ENCODE measurements at places on chromosomes 16 and 17. TPM values are rescaled to one million over a fixed set of nuclear protein-coding genes. Genes with fewer than 3 reads are reported as not detected.

The CRYBA1 gene
- not detected for total RNA-seq

GRCh38 chr16:1420111-1420539 is 422 bp downstream of the UQCC4 start:
- H3K27me3 ChIP-seq, result no peaks in the 10 kb centered on the region
- peak overlapping the region; percentile 97 for H3K27ac ChIP-seq
- peaks cover 13% of the 10 kb centered on the region for H3K36me3 ChIP-seq
- H3K4me1 ChIP-seq, result peaks cover 30% of the 10 kb centered on the region
- DNase-seq, result peak; percentile 18

GRCh38 chr16:53545433-53545832 is 42.4 kb upstream of the AKTIP start:
- H3K4me1 ChIP-seq, result peaks cover 27% of the 10 kb centered on the region
- DNase-seq, result peak; percentile 41
- H3K36me3 ChIP-seq, result no peaks in the 10 kb centered on the region
- H3K27me3 ChIP-seq, result peaks cover 25% of the 10 kb centered on the region
- H3K4me3 ChIP-seq, result peak overlapping the region; percentile 0

- no peak for DNase-seq
- no peak overlapping the region for H3K4me3 ChIP-seq
- H3K27me3 ChIP-seq, result peaks cover 79% of the 10 kb centered on the region
- H3K36me3 ChIP-seq, result no peaks in the 10 kb centered on the region
Measured at GRCh38 chr16:86498671-86499439, 11.5 kb upstream of the FOXF1 start.
